ENCODE measurements at places on chromosomes 5 and 9.

GRCh38 chr5:35294017-35294416 is 63.7 kb upstream of the PRLR start:
- no peak for DNase-seq

- DNase-seq = no peak
Observed at GRCh38 chr5:179217356-179217755, 127.9 kb downstream of the ADAMTS2 start.

DNA sequence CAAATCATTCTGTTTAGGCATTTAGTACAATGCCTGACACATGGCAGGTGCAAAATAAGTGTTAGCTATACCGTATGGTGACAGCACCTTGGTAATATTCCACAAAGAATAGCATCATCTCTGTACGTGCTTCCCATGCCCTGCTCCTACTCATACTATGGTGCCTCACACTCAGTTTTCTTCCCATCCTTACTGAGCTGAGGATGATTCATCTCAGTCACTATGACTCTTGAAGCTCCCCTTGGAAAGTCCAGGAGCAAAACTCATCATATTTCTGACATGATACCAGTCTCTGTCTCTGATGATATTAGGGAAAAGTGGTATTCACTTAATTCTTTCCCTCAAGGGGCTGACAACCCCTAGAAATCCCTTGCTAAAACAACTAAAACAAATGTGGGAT is 423.3 kb downstream of the EFNA5 start:
- DNase-seq = no peak

DNA sequence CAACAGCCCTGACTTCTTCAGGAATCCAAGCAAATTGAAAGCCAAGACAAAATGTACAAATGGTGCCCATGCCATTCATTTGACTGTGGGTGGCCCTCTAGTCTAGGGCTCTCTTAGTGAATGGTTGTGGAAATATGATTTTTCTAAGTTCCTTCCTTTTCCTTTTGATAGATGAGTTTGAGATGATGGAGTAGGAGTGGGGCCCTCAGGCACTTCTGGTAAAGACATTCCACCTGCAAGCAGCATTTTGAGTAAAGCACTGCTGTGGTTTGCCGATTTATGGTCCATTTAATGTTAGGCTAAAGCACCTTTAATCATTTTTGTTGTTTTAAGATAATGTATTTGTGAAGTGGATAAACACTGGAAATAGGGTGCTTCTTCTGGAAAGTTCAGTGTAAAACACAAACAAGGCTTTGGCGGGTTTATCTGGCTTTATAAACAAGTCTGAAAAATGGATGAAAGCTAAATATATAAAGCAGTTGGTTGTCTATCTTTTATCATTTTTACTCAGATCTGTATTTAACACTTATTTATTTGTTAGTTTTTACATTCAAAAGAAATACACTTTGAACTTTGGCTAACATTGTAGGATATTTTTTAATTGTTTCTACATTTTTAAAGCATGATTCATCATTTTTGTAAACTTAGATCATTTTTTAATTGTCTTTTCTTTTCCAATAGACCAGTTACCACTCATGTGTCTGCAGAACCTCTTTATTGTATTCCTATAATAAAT is 213.5 kb downstream of the PJA2 start:
- DNase-seq = no peak

- DNase-seq = no peak
Observed at GRCh38 chr5:157917899-157918809, 59.2 kb upstream of the CLINT1 start.

- DNase-seq = no peak
Observed at GRCh38 chr9:4148751-4149150, 151.1 kb downstream of the GLIS3 start.

- no peak for DNase-seq
Observed at GRCh38 chr5:36215910-36216309, 25.8 kb downstream of the NADK2 start.

DNA sequence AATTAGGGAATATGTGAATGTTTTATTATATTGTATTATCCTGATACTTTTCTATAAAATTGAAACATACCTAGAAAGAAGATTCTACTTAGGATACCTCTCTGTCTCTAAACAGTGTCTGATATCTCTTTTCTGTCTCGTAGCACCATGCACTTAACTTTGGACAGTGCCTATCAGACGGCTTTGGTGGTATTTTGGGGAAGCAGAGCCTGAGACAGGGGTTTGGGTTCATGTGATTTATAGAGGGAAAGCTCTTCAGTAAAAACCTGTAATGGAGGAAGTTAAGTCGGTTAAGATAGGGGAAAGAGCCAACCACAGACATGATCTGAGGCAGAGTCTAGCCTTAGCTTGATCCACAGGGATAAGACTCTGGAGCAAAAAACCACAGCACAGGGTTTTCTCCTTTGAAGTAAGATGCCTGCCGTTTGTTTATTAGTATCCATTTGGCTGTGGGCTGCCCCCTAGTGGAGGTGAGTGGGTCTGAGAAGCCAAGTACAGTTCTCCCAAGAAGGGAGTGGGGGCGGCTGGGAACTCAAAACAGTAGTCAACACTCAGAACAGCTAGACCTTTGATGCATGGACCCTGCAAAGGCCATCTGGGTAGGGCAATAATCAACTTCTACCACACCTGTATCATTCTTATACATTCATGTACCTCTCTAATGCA is 141.2 kb upstream of the ASTN2 start:
- no peak for DNase-seq

- no peak for DNase-seq
Observed at GRCh38 chr9:98567540-98568233, 141.0 kb downstream of the GABBR2 start.

DNA sequence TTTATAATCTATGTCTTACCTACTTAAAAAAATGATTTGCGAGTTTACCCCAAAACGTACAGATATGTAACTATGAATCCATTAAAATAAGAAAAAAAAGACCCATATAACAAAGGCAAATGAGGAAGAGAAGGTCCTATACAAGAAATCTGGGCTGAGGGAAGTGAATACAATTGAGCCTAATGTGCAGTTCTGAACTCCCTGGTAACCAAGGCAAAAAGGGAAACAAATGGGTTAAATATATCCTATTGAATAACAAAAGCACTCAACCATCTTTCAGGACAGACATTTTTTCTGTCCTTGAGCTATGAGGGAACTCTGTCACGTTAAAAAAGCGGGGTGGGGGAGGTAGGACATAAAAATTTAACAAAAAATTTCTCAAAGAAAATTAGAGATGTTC is 78.6 kb downstream of the PTPN3 start:
- no peak for DNase-seq

DNA sequence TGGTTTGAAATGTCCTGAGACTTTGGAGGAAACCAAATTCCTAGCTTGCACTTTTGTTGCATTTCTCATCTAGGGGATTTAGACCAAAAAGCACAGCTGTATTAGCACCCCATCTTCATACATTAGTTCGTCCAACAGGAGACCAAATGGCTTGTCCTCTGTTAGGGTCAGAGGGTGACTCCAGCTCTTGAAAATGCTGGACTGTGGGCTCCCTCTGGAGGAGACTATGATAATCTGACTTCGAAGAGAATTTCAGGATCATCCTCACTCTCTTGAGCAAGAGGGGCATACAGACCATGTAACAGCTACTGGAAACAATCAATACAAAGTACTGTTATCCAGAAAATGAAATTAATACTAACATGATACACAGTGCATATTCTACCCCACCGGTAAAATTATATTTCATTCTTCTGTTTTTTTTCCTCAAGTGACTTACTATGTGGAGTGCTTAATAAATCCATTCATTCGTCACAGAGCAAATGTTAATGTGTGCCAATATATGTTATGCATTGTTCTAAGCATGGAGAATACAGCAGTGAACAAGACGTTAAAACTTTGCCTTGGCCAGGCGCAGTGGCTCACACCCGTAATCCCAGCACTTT is 63.7 kb upstream of the PPP2CA start:
- DNase-seq = peak; percentile 37

DNA sequence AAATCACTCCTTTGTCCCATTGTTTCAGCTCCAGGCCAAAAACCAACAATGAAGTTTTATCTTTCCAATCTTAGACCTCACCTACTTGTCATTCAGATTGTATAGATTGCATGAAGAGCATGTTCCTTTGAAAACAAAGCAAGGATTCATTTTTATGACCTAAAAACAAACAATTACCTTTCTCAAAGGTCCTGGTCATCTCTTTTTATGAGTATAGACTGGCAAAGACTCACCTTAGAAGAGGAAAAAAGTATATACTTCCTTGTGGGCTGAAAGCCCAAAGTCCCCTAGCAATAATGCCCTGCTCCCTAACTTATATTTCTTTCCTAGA is 28.4 kb upstream of the TLE1 start:
- DNase-seq = no peak

DNA sequence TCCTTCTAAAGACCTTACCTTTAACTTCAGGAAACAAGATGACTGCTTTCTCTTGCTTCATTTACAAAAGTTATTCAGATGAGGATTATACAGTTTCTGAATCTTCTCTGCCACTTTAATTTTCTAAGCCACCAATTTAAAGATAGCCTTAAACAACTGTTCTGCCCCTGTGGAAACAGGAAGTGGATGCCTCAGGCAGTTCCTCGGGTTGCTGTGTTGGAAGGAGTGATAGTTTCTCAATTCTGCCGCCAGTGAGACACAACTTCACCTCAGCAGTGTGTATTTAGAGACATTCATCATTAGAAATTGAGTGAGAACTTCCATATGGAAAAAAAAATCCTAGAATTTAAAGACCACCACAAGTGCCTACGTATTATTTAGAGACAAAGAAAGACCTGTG is 475.1 kb upstream of the WWC1 start:
- DNase-seq = no peak

GRCh38 chr5:126178521-126178920 is 244.7 kb upstream of the GRAMD2B start:
- DNase-seq = no peak

GRCh38 chr5:31944684-31945445 is 229.3 kb downstream of the GOLPH3 start:
- peak; percentile 86 for DNase-seq

DNA sequence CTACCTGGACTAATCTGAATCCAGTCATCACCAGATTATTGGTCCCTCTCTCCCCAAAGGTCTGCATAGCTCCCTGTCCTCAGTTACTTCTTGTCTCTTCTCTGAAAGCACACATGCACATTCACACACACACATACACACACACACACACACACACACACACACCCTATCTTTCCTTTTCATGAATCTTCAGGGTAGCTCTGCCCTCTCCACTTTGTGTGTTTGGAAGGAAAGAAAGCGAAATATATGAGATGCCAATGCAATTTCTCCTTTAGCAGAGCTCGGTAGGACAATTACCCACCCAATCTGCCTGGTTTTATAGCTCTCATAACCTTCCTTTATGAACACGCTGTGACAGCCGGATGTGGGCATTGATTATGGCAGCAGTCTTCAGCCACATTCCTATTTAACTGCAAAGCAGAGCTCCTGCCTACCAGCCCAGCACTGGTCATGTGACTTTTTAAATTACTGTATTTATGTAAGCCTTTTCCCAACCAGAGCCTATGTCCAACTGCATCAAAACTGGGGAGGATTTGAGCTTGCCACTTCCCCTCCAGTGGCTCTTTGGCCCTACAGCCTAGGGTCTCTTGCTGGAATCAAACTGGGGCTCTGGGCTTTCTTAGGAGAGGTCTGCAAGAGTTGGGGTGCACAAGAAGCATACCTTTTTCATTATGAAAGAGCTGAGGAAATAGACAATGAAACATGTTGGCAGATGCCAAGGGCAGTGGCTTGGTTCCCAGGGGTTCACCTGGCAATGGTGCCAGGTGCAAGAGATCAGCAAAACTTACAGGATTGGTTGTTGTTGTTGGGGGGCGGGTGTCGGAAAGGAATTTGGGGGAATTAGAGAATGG is 20.8 kb upstream of the MATR3 start:
- DNase-seq = no peak

GRCh38 chr5:178332210-178332641 is 99.6 kb upstream of the PHYKPL start:
- no peak for DNase-seq

DNA sequence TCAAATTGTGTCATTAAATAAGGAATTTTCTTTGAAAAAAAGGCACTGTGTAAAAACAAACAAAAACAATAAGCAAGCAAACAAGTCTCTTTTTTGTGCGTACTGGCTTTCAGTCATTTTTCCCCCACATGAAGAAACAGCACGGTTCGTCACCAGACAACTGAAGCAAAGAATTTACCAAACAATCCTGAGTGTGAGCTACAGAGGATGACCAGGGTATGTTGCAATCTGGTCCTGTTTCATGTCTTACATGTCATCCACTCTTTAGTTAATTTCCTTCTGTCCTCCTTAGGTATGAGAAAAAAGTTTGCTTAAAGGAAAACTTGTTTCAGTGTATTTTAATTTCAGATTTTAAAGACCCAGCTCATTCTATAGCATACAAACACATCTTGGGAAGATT is 1080.7 kb upstream of the NUDT12 start:
- no peak for DNase-seq

DNA sequence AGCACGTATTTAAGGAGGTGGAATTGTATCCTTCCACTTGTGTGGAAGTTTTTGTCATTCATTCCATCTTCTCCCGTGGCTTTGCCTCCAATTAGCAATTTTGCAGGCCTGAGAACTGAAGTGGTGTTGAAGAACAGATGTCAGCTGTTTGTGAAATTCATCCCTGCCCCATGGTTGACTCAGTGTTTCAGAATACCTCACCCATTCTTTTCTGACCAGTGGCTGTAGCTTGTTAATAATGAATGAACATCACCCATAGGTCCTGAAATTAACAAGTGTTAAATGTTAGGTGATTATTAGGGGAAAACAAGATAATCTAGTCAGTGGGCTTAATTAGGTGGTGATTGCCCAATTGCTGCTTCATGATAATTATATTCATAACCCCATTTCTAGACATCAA is 11.7 kb downstream of the ZNF462 start:
- DNase-seq = no peak

- no peak for DNase-seq
Observed at GRCh38 chr5:160250226-160250625, 20.9 kb downstream of the FABP6 start.

- DNase-seq = no peak
Observed at GRCh38 chr9:100477241-100477640, 4.3 kb downstream of the TMEFF1 start.

DNA sequence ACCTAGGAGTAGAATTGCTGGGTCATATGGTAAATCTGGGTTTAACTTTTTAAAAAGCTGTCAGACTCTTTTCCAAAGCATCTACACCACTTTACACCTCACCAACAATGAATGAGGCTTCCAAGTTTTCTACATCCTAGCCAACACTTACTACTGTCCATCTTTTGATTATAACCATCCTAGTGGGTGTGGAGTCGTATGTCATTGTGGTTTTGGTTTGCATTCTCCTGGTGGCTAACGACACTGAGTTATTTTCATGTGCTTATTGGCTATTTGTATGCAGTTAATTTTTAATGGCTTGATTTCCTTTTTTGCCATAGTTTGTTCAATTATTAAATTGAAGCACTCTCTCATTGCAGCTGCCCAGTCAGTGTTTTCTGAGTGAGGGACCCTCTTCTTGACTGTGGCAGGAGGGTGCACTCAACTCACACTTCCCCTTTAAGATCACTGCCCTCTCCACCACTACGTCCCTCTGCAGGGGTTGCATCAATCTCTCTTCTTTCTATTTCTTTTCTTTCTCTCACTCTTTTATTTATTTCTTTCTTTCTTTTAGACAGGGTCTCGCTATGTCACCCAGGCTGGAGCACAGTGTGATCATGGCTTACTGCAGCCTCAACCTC is 182.3 kb downstream of the C9orf152 start:
- DNase-seq = no peak
